ENCODE measurements at places on chromosomes 13 and 19. TPM values are rescaled to one million over a fixed set of nuclear protein-coding genes. Genes with fewer than 3 reads are reported as not detected.

DNA sequence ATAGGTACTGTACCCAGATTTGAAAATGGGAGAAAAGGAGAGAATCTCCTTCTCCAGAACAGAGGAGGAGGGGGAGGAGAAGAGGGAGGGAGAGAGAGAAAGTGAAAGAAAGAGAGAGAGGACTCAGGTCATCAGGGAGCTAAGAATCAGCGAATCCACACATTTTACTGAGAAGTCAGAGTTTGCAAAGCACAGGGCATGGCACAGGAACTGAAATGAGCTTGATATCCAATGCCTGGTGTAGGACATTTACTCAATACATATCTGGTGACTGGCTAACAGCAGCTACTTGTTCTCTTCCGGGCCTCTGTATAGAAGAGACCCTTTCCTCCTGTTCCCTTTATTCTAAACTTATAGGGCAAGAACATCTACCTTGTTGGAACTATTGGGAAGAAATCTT, 375.1 kb downstream of the KLF5 start:
- DNase-seq = no peak

SHANK1 gene
- not detected for total RNA-seq

DNA sequence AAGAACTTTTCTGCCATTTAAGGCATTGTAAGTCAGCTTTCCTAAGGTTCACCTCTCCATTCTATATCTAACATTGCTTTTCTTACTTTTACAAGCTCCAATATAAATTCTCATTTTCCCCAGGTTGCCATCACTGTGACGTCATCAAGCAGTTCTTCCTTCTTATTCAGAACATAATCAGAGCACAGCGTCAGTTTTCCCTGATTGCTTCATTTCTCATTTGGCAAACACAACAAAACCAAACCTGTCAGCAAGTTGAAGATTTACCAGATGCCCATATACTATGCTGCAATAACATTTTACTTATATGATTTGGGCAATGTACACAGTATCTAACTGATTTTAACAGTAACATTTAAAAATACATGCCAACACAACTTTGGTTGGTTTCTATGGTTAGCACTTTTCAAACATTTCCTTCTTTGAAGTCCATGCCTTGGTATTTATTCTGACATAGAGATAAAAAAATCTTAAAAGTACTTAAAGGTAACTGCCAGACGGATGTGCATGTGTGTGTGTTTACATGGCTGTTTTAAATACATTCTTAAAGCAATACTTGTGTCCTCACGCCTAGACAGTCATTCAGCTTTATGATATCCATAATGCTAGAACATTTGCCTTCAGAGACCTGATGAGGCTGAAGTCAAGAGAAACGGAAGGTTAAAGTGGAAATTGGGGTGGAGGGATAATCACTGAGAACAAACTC, 264.0 kb downstream of the KLF12 start:
- DNase-seq = no peak

DNA sequence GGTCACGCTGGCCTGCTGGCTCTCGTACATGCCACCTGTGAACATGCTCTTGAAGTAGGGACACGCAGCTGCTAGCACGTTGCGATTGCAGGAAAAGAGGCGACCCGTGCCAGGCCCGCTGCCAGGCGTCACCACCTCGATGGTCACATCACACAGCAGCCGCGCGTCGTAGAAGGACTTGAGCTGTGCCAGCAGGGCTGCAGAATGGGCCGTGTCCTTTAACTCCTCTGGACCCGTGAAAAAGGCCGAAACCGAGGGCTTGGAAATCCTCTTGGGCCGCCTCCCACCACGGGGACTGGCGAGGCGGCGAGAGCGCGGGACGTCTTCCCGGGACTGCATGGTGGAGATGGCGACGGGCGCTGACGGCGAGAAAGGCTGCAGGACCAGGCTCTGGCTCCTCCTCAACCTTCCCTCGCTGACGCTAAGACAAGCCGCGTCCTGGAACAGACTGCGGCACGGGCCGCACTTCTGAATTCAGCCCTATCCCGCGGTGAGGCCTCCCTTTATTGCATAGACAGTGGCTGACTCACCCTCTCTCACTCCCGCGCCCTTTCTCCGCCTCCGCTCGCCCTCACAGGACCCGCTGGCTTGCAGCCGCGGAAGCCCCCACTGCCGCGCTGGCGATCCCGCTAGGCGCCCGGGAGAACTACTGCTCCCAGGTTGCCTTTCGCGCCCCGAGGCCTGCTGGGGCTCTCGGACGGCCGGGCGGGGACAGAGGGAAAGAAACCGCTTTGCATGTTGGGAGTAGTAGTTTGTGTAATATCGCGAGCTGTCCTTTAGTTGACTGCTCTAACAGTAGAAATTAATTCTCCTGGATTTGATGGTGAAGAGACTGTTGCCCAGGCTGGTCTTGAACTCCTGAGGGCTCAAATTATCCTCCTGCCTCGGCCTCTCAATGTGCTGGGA, at the start of gene KBTBD7:
TSS of gene KBTBD7 (minus strand) at position 651 of the 906 bp plus-strand sequence. CDS start at position 339, 312 bp downstream.
- peak; percentile 91 for DNase-seq

- peak; percentile 71 for DNase-seq
These were observed 11.4 kb downstream of the PCCA start for GRCh38 chr13:100100115-100100879.

SPIB gene
- total RNA-seq = not detected

GRCh38 chr19:43723588-43723987, 7.7 kb downstream of the IRGC start:
- no peak for DNase-seq

GRCh38 chr13:47085346-47085745, 188.5 kb upstream of the HTR2A start:
- no peak for DNase-seq

DNA sequence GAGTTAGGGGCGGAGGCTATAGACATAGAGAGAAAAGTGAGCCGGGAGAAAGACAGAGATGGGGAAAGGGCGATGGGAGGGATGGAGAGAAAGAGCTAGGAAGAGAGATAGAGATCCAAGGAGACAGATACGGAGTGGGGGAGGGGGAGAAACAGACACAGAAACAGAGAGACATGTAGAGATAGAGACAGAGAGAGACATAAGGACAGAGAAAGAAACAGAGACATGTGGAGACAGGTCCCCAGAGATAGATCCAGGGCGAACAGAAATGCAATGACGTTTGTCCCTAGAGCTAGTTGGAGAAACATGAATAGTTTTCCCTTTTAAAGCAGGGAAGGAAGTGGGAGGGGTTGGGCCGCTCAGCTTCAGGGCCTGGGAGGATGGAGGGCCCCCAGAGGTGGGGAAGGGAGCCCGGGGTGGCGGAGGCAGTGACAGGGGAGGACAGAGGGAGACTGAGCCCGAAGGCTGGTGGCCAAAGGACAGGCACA, 4.6 kb downstream of the PPP1R14A start:
- DNase-seq = no peak

DNA sequence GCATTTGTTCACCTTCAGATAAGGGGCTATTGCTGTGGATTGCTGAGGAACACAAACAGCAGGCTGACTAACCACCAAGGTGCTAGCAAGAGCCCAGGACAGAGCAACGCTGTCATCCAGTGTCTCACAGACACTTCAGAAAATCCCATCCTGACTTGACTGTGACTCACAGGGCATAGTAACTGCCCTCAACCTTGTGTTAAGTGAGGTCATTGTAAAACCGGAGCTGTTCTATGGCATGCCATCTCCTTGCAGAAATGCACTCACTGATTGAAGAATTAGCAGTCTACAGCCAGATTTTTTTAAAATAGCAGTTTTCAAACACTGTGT, 51.1 kb downstream of the TNFRSF19 start:
- DNase-seq = peak; percentile 20

DNA sequence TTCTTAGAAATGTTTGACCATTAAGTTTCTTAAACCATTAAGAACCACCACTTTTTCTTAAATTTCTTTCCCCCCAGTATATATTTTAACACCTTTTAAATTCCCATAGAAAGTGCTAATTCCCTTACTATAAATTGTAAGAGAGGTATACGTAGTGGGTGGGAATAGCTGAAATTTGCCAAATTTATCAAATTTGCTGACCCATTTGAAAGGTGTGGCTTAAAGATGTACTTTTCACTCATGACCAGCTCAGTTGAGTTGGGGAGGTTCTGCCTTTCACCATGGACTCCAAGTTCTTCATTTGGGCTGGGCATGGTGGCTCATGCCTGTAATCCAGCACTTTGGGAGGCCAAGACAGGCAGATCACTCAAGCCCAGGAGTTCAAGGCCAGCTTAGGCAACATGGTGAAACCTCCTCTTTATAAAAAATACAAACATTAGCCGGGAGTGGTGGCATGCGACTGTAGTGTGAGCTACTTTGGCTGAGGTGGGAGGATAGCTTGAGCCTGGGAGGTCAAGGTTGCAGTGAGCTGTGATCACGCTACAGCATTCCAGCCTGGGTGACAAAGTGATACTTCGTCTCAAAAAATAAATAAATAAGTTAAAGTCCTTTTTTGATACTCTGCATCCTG, 133.2 kb downstream of the MRPL57 start:
- peak; percentile 41 for DNase-seq

- DNase-seq = no peak
These were observed 50.6 kb downstream of the GGACT start for GRCh38 chr13:100537951-100538462.

LRRC63 gene
- total RNA-seq = not detected

- peak; percentile 62 for DNase-seq
These were observed 373 bp downstream of the TNFAIP8L1 start for GRCh38 chr19:4639531-4640246.

ZNF540 gene
- 0.40 TPM for total RNA-seq

DNA sequence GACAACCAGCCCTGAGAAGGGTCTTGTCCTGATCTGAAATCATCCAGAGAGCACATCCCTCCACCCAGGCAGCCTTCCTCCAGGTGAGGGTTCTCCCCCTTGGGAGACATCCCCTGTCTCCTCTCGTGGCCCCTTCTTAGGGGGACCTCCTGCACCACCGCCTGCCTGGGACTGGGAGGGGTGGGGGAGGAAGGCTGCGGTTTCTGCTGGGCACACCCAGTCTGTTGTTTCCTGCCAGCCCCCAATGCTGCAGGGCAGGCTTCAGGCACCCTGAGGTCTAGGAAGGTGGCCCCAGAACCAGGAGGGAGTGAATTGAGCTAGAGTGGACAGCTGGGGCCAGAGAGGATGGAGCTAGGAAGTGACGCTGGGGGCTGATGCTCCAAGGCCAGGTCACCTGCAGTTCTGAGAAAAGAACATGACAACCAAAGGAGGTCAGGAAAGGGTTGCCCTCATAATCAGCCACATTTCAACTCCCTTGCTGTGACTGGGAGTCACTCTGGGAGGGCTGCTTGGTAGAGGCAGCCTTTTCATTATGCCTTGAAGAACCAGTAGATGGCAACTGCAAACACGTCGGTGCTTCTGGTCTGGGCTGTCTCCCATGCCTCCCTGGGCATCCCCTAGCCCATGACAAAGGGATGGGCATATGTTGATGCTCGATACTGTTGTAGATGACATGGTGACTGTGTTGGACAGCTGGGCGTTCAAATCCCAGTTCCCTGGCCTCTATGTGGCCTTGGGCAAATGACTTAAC, 1.4 kb downstream of the ARHGEF18 start:
- DNase-seq = no peak

HSPB6 gene
- not detected for total RNA-seq

GRCh38 chr19:42693760-42694350, 46.4 kb downstream of the PSG3 start:
- DNase-seq = peak; percentile 49

All from HepG2 (cell line).